ENCODE measurements at places on chromosomes 3 and 15.

DNA sequence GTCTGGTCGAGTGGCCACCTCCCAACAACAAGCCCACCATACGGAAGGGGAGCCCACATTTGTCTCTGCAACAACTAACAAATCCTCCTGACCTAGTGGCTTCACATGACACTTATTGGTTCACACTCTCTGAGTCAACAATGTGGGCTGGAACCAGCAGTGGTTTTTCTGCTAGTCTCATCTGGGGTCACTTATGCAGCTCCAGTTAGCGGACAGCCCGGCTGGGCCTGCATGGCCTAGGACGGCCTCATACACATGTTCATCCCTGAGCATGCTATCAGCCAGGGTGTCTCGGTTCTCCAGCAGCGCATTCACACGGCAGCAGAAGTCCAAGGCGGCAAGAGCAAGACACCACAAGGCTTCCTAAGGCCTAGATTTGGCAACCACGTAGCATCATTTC is 281.7 kb downstream of the XXYLT1 start:
- DNase-seq = no peak

DNA sequence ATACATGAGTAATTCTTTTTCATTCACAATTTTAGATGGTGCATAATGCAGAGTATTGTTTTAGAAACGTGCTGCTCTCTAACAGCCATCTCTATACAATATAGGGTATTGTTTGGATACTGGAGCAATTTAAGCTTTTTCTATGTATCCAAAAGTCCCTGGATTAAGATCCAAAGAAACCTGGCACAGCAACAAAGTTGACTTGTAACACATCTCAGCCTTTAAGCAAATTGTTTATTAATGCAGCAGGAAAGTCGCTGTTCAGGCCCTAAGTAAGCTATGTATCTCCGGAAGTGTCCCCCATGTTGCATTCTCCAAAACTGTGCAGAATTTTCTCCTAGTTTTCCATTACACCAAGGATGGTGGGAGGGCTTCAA is 7.3 kb downstream of the VGLL4 start:
- DNase-seq = peak; percentile 59

DNA sequence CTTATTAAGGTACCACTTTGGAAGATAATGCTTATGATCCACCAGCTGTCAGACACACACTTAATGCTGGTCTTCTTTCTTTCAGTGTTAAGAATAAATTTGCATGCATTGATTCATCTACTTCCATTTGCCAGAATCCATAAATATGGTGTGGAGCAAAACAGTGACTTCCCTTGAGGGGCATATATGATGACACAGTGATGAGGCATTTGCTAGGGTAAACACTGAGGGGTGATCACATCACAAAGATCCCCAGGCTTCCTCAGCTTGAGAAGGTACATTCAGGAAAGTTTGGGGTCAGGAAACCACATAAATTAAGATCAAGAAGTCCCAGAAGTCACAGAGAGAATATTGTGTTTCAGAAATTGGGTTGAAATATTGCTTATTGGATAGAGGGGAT is 9.9 kb upstream of the ZBED2 start:
- no peak for DNase-seq

GRCh38 chr15:40873694-40874561 is at the start of gene RHOV:
Gene RHOV (minus strand): TSS chr15:40874234. CDS start chr15:40874139, 95 bp downstream.
- no peak for DNase-seq

DNA sequence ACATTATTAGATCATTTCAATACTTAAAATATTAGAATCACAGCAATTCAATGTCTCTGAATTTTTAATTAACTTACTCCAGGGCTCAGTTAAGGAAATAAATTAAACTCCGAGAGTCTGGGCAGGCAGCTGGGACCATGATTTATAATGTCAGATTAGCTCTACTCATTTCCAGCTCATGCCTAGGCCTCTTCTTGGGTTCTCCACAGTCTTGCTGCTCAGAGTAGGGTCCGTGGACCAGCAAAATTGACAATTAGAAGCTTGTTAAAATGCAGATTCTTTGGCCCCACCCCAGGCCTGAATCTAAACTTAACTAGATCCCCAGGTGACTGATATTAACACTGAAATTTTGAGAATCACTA is 28.2 kb downstream of the ADAMTS9 start:
- DNase-seq = no peak

- DNase-seq = no peak
Observed at GRCh38 chr3:140051019-140051957, 116.3 kb downstream of the CLSTN2 start.

- no peak for DNase-seq
Observed at GRCh38 chr3:14519406-14519805, 20.7 kb downstream of the GRIP2 start.

DNA sequence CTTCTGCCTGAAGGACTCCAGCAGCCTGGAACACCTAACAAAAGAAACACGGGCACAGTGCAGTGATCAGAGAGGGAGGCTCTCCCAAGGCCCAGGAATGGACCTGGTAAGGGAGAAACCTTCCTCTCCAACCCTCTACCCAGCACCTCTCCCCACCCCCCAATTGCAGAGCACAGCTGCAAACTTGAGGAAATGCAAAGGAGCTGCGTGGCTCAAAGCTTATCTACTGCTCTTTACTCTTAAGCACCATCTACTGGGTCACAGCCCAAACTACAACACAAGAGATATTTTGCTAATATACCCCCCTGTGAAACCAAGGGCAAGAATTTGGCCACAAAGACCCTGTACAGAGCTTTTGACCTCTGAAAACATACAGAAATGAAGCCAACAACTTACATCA is 328.3 kb downstream of the OXSM start:
- no peak for DNase-seq

DNA sequence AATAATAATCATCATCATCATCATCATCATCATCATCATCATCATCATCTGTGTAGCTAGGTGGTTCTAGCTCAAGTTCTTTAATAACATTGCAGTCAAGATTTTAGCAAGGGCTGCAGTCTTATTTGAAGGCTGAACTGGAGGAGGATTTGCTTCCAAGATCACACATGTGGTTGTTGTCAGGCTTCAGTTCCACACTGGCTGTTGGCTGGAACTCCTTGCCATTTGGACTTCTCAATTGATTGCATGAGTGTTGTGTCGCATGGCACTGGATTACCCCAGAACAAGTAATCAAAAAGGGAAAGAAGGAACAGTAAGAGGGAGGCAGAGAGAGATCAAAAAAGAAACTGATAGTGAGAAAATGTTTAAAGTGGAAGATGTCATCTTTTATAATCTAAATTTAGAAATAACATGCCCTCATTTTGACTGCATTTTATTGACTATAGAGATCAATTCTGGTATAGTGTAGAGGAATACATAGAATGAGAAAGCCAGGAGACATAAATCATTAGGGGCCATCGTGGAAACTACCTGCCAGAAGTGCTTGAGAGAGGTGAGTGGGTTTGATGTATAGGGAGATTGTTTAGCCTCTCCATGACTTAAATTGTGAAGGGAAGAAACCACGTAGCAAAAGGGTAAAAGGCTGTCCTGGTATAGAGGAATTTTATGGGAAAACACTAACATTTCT is 346.6 kb upstream of the RBMS3 start:
- peak; percentile 48 for DNase-seq

- DNase-seq = no peak
Observed at GRCh38 chr3:64677961-64678716, 9.7 kb downstream of the ADAMTS9 start.

GRCh38 chr15:70512772-70513362 is 250.5 kb downstream of the UACA start:
- DNase-seq = no peak

GRCh38 chr3:16136055-16136454 is 38.4 kb upstream of the GALNT15 start:
- no peak for DNase-seq

- DNase-seq = peak; percentile 3
Observed at GRCh38 chr3:86175051-86175536, 815.9 kb downstream of the VGLL3 start.

DNA sequence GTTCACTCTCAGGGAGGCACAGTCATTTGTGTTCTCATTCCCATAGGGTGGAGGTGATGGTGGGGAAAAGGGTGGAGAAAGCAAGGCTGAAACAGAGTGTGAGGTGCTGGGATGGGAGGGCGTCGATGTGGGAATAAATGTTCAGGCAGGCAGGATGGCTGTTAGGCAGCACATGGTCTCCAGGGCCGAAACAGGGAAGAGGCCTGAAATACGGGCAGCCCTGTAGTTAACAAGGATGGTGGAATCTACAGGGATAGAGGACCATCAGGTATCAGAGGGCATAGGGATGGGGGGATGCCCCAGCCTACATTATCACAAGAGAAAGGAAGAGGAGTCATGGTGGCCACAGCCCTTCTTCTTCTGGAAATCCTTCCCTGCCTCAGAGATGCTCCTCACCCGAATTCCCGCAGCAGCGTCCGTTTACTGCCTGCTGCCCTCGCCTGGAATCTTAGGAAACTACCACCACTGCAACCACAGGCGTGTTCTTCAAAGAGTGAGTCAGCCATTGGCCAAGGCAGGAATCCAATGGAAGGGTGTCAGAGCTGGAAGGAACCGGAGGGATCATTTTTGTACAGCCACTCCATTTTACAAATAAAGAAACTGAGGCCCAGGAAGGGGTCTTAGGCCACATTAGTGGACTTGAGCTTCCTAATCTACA is 49.7 kb upstream of the POMGNT2 start:
- no peak for DNase-seq

GRCh38 chr3:162487138-162487537 is 990.5 kb downstream of the OTOL1 start:
- DNase-seq = no peak

GRCh38 chr3:65827076-65827475 is 211.6 kb downstream of the MAGI1 start:
- no peak for DNase-seq

GRCh38 chr15:45114076-45114750 is at the start of the genes DUOX2 and DUOXA2:
Gene DUOX2 (minus strand): TSS chr15:45114172. CDS start chr15:45113411, 761 bp downstream.
Gene DUOXA2 (plus strand): TSS chr15:45114326. CDS start chr15:45114606, 280 bp downstream.
- DNase-seq = no peak

DNA sequence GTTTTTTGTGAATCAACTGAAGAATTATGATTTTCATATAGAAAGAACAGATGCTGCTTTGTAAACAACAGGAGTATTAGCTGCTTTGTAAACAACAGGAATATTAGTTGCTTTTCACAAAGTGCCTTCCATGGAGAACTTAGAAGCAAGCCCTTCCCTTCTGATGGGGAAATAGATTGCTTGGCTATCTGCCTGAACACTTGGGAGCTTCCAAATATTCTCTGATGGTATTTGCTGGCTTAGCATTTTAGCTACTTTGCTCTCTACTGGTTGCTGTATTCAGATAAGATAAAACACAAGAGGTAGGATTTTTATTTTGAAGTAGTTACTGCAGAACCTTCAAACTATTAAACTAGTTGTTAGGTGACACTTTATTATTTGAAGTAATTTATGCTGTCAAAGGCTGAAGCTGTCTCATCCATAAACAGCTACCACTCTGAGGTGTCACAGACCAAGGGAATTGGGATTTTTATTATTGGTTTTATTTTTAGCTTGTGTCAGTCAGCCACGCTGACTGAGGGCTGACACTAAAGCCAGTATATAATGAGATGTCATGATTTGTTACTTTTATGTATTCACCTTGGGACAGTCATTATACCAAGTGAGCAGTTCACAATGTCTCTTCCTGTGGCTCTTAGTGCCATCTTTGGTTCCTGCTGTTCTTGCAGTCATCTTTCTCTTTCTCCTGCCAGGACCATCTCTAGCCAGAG is 50.0 kb downstream of the ZIC1 start:
- DNase-seq = peak; percentile 48

GRCh38 chr3:193614430-193614829 is 21.4 kb downstream of the OPA1 start:
- DNase-seq = no peak

DNA sequence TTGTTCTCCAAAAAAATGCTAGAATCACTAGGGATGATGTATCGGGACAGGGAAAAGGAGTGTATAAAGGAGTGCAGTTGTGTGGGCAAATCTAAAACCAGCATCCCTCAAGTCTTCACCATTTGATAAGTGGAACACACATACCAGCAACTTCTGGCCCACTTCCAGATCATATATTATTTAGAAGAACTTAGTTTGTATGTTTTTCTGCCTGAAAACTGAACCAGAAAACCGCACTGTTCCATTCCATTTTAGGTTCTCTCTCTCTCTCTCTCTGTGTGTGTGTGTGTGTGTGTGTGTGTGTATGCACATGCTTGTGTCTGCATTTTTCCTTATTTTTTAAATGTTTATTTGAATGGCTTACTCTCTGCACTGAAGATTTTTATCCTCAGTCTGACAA is 93.5 kb downstream of the SERPINI1 start:
- no peak for DNase-seq

GRCh38 chr3:65020281-65021160 is 332.7 kb upstream of the ADAMTS9 start:
- no peak for DNase-seq

- no peak for DNase-seq
Observed at GRCh38 chr15:89917442-89918101, 4.8 kb upstream of the ARPIN start.

- no peak for DNase-seq
Observed at GRCh38 chr15:93252780-93253179, 163.8 kb upstream of the RGMA start.

DNA sequence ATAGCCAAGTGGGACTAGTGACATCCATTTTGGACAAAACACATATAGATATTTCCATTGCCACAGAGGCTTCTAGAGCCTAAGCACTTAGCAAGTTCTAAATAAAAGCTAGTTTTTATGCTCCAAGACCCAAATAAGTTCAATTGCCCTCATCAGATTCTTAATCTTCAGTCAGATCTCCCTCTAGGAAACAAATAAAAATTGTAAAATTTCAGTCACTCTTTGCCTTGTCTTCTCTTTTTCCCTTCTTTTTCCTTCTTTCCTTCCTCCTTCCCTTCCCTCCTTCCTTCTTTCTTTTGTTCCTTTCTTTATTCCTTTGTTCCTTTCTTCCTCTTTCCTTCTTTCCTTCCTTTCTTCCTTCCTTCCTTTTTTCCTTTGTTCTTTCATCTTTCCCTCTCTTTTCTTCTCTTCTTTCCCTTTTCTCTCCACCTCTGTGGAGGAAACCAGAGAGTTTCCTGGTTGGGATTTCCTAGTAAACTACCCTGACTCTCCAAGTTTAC is 68.8 kb upstream of the GADL1 start:
- DNase-seq = no peak

DNA sequence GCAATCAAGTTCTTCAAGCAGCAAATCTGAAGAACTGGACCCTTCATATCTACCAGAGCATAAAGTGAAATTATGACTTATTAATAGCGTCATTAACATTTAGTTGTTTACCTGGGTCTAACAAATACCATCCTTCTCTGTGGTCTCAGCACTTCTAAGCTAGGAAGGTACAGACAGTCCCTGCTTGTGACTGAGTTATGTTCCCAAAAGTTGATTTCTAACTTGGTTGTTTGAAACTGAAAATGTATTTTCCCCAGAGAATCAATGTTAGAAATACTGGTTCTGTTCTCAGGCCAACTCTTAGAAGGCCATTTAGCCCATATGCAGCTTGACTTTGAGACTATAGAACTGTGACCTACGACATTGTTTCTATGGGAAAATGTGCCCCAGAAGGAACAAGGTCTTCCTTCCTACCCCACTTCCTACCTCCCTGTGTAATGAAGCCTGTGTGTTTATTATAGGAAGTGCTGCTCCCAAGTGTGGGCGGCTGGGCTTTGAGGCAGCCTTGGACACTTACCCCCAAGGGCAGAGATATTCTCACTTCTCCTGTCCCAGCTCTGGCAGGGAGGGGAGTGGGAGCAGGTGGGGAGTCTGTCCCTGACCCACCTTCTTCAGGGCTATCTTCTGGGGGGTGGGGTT is 12.2 kb upstream of the MAPK6 start:
- no peak for DNase-seq
